Cortex of kidney (tissue), 1 donor: ENCODE measurements at places on chromosomes 7 and 10.

GRCh38 chr10:118708571-118708970 lies 46.2 kb downstream of the CACUL1 start:
- DNase-seq, result no peak

GRCh38 chr7:154720016-154720415 lies 282.9 kb downstream of the PAXIP1 start:
- no peak for DNase-seq

DNA sequence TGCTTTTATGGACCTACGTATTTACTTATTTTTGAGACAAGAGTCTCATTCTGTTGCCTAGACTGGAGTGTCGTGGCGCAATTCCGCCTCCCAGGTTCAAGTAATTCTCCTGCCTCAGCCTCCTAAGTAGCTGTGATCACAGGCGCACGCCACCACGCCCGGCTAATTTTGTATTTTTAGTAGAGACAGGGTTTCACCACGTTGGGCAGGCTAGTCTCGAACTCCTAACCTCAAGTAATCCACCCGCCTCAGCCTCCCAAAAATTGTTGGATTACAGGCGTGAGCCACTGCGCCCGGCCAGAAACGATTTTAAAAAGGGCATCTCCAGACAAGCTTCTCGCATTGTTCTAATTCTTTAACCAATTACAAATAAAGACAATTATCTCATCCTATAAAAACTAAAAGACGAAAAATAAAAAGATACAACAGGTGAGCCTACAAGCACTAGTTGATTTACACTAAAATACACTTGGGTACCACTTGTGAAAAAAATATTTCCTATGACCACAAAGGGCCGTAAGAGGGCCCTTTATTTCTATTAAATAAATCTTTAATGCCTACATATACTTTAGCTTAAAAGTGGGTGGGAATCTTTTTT lies 2.4 kb downstream of the TRA2A start:
- DNase-seq, result no peak

DNA sequence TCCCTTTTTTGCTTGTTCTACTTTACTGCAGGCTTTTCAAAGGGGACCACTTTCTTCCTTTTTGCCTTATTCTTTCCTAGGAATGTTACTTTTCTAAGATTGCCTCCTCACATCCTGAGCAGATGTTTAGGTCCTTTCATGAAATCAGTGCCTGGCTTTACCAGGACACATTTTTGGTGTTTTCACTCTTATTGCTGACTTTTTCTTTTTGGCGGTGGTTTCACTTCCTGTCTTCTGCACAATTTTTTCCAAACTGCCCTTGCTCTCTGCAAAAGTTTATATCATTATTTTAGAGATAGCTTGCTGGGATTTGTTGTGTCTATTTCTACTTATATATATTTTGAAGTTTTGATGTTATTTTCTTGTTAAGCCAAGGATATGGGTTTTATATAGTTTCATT lies 332.2 kb upstream of the MTPN start:
- DNase-seq, result no peak

DNA sequence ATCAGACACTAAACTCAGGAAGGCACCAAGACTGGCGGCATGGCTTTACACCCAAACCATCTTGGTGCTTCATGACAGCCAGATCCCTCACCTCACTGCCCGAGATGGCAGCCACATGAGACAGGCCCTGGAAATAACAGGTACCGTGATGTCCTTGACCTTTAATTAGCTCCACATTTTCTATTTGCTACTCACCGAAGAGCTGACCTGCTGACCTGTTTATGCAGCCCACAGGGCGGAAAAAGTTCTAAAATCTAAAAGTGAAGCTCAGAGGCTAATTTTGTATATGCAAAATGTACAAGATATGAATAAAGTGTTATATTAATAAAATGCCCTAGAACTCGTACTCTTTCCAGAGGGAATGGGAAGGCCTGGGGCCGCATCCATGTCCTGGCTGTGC lies 51.6 kb upstream of the RASGEF1A start:
- DNase-seq, result no peak

DNA sequence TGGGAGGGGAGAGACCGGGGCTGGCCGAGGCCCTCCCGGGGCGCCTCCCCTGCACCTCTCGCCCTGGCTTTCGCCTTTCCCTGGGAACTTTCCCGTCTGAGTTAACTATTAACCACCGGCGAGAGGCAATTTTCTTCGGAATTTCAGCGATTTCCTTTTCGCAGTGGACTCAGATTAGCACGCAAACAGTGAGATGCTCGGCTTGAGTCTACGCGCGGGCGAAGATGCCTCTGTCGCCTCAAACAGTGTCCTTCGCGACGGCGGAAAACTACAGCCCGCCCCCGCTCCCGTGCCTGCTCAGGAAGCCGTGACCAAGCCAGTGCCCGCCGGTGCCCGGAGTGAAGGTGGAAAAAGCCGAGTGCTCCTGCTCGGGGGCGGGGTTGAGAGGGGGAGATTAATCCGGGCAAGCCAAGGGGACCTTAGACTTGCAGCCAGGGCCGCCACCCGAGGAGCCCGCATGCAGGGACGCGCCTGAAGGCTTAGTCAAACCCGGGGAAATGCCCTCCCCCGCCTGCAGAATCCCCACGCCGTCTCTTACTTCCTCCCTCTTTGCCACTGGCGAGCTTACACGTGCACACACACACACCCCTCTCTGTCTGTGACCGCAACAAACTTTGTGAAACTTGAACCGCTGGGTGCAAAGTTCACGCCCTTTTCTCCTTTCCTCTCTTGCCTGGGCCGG lies 14.5 kb upstream of the PAX2 start:
- DNase-seq, result no peak

GRCh38 chr10:132208462-132209050 lies 21.8 kb downstream of the DPYSL4 start:
- DNase-seq, result no peak

DNA sequence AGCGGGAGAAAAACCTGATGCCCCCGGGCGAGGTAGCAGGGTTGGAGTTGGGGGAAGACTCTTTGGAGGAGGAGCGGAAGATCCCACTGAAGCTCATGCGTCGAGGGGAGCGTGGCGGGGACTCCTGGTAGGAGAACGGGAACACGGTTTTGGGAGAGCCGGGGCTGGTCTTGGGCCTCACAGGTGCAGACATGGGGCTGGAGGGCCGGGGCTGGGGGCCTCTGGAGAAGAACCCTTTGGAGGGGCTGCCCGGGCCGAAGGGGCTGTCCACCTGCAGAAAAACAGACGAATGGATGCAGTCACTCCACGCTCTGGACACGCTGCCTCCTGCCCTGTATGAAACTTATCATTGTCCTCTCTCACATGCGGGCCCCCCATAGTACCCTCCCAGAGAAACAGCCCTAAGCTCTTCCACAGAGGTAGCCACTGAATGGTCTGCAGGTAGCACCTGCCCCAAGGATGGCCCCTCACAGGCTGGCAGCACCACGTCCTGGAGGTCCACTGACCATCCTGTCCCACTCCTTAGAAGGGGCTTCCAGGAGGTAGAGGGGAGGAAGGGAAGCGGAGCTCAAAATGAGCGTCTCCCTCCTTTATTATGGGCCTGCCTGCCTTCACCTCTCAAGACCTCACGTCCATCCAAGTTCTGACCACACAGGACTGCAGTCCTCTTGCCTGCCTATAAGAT lies 95.6 kb downstream of the PRKAG2 start:
- no peak for DNase-seq

DNA sequence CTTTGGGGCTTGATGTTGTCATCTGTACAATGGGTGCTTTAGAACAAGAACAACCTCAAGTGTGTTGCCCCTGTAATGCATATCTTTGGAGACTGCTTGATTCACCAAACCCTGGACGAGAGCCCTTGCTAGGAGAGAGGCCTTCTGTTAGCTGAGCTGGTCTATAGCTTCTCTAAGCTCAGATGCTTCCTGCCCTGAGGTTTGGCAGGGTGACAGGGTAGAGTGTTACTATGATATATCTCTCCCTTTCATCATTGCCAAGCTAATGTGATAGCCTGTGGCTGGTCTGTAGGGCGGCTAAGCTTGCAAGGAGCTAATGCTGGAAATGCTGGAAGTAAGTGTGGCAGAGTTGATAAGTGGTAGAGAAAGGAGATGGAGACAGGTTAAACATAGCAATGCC lies 364.1 kb downstream of the RPS24 start:
- no peak for DNase-seq

- DNase-seq, result no peak
Observed at GRCh38 chr10:17984056-17984455, 32.3 kb downstream of the SLC39A12 start.

DNA sequence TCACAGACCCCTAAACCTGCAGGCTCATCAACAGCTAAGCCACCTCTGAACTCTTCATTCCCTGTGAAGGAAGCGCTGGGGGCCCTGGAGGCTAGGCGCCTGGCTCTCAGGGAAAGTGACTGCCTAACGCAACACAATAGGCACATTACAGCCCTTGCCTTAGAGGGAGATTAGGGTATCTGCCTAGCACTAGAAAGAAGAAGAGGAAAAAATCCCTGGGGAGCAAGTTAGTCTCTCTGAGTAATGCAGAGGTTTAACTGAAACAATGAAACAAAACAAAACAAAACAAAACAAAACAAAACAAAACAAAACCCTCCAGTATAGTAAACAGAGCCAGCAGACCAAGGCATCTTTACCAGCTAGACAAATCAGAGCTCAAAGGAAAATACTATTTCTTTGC lies 2.6 kb downstream of the ZNF777 start:
- DNase-seq, result no peak

GRCh38 chr10:97708976-97709946 lies 4.3 kb upstream of the MARVELD1 start:
- DNase-seq, result no peak

DNA sequence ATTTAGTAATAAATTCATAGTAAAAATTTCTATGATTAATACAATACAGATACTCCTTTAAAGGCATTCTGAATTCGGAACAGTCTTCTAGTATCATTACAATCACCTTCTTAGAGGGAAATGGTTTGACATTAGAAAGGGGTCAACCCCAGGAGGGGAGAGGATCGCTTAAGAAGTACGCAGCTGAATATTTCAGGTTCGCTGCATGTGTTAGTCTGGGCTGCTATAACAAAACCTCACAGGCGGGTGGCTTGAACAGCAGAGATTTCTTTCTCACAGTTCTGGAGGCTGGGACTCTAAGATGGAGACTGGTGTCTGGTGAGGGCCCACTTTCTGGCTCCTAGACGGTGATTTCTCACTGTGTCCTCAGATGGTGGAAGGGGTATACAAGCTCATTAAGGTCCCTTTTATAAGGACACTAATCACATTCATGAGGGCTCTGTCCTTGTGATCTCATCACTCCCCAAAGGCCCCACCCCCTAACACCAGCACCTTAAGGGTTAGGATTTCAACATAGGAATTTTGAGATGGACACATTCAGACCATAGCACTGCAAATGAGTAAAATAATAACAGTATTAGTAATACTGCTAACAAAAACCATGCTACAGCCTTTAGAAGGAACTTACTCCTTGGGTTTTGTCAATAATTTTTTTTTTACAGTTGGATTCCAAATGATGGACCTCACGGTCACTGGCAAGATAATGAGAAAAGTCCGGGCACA lies 34.0 kb downstream of the GNA12 start:
- no peak for DNase-seq

DNA sequence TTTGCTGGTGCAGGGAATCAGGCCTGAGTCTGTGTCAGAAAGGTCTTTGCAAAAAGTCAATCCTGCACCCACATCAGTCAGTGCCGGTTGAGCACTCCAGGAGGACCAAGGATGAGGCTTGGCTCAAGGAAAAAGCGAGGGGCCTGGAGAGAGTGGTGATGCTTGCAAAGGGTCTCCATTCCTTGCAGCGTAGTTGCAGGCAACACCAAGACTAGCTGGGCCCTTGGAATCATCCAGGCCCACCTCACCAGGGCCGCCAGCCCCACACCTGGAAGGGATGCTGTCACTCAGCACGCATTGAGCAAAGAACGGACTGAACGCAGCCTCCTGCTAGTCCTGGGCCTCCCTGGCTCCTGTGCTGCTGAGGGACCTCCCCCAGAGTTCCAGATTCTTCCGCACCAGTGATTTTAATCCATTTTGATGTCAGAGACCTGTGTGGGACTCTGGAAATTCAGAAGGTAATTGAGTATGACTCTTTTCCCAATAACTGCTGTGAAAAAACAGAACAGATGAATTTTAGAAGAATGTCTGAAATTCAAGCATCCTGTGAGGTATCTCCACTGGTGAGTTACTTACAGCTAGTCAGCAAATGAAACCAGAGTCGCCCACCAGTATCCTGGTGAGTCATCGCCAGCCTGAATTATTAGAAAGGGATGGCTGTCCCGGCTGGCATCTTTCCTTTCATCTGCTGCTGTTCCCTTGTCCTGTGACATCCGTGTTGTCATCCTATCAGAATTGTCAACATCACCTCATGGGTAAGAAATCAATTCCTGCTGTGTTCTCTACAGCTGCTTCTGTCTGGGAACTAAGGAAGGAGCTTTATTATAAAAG lies 150.8 kb upstream of the NPS start:
- DNase-seq, result no peak

GRCh38 chr7:142804728-142805207 lies 34.0 kb downstream of the PRSS2 start:
- DNase-seq, result no peak

- no peak for DNase-seq
Observed at GRCh38 chr7:50631639-50632038, 66.4 kb upstream of the DDC start.
